Activated T-cell treated with anti-CD3 and anti-CD28 coated beads, Interleukin-2, amount 50 U/mL, for 1 hour (primary cell): ENCODE measurements at places on chromosomes 4 and X.

DNA sequence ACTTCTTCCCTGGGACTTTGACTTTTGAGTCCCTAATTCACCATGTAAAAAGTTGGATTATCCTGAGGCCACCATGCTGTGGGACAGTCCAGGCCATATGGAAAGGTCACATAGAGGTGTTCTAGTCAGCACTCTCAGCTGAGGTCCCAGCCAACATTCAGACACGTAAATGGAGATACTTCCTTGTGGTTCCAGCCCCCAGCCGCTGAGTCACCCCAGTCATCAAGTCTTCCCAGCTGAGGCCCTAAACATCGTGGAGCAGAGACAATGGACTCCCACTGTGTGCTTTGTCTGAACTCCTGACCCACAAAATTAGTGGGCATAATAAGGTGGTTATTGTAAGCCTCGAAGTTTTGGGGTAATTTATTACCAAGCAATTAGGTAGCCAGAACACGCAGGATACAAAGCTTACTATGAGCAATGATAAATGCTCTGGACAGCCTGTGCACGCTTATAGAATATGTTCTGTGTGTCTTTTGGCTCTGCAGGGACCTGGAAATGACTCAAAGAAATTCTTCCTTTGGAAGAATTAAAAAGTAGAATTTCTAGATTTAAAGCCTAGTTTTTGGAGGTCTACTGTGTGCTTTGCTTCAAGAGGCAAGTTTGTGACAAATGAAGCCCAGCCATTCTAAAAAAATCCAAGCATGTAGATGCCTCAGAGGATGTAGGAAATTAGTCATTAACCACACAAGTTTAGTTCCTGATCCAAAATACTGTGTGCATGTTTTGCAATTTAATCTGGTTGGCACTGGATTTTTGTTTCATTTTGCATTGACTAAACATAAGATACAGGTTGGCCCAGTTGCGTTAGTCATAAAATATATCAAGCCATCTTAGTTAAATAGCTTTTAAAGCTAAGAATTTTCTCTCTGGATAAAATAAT, 33.2 kb upstream of the SLC9A7 start:
- DNase-seq: no peak

DNA sequence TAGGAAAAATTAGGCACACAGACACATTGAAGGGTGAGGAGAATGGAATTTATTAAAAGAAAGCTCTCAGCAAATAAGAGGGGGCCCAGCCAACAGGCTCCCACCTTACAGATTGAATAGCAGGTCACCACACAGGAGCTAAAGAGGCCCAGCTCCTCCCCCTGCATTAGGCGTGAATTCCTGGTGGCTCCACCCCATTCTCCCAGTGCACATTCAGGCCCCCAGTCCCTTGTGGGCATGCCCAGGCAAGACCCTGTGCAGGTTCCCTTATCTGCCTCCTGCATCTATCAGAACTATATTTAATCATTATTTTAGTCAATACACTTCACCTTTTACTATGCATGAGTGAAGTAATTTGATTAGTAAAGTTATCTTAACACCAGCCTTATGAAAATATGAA, 856.3 kb upstream of the NDST4 start:
- no peak for DNase-seq

DNA sequence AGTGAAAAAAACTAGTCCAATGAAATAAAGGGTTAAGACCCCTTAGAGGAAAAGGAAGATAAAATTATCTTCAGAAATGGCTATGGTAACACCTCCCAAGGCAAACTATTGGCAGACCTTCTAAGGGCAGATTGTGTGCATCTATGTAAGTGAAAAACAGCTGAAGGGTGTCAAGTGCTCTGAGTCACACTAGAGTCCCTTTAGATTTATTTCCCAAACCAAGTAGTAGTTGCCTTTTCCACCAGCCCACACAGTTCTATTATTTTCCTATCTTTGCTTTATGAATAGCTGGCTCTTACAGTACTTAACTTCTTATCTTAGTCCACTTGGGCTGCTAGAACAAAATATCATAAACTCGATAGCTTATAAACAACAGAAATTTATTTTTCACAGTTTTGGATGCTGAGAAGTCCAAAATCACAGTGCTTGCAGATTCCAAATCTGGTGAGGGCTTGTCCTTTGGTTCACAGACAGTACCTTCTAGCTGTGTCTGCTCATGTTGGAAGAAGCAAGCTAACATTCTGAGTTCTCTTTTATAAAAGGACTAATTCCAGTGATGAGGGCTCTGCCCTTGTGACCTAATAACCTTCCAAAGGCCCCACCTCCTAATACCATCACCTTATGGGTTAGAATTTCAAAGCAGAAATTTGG, 143.6 kb downstream of the GRID2 start:
- no peak for DNase-seq

DNA sequence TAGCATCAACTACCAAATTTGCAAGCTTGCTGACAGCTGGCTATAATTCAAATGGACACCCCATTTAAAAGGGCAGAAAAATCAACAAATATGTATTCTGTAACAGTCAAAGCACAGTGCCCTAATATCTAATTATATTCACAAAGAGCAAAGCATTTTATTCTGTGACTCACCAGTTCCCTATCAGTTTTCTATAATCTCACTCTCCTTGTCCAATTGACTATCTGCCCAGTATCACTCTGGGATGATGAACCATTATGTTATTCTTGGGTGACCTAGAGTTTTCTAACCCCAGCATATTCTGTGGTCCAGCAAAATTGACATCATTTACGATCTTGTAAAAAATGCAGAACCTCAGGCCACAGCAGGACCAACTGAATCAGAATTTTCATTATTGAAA, 82.0 kb upstream of the FREM3 start:
- DNase-seq: no peak

GRCh38 chr4:121742794-121743193, 22.2 kb downstream of the SMIM43 start:
- DNase-seq: no peak

DNA sequence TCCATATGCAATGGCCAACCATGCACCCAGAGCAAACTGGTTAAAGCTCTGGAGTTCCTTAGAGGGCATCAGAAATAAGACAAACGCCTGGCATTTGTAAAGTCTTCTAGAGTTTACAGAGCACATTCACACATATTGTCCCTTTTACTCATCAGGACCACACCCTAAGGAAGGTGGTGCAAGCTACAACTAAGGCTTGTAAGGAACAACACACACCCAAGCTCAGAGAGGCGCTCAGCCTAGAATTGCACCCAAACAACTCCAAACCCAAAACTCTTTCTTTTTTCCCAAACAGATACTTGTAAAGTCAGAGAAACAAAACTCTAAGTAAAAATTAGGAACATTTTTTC, 46.1 kb downstream of the SMPX start:
- DNase-seq: no peak

DNA sequence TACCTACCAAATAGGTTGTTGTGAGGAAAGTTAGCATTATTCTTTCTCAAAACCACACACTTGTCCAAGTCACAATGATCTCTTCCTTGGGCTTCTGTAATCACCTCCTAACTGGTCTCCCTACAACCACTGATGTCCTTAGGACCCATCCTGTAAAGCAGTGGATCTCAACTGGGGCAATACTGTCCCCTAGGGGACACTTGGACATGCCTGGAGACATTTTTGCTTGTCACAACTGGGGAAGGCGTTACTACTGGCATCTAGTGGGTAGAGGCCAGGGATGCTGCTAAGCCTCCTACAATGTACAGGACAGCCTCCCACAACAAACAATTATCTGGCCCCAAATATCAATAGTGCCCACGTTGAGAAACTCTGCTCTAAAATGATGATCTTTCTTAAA, 118.7 kb upstream of the AP1S2 start:
- no peak for DNase-seq

DNA sequence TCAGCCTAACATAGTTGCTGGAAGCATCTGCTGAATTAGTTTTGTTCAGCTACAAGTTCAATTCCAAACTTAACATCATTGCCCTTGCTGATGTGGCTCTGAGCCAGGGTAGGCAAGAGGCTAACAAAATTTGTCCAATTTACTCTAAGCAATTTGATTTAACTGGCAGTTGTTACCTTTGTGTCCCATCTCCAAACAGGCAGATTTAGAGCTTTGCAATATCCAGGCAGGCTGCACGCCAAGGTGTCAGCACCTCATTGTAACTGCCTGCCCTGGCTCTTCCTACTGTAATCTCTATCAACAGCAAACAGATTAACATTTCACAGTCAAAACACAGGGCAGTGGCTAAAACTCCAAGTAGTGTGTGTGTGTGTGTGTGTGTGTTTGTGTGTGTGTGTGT, 2070.6 kb downstream of the PCDH7 start:
- no peak for DNase-seq
